ENCODE measurements at places on chromosomes 13 and 19. TPM values are rescaled to one million over a fixed set of nuclear protein-coding genes. Genes with fewer than 3 reads are reported as not detected.

GRCh38 chr13:75430436-75431209 is 51.3 kb downstream of the TBC1D4 start:
- DNase-seq, result no peak

GRCh38 chr13:76127922-76128321 is 491.8 kb downstream of the LMO7 start:
- no peak for DNase-seq

DNA sequence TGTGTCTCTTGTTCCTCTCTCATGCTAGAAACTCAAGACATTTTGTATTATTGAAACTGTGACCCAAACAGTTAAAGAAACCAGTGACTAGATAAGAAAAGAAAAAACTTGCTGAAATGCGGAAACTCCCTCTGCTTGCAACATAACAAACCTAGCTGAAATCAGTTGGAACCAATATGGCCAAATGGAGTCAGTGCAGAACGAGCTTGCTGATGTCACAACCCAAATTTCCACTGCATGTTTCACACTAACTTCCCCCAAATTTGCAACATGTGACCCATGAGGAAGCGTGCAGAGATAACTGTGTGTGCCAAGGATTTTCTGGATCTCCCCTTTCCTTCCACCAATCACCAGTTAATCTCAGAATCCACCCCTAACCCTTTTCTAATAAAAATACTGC is 208.0 kb downstream of the DLEU7 start:
- no peak for DNase-seq

GRCh38 chr19:13058951-13059660 is 43.6 kb downstream of the LYL1 start:
- DNase-seq, result no peak

GRCh38 chr13:94646904-94647303 is 45.2 kb downstream of the GPR180 start:
- DNase-seq, result no peak

Gene IGFL2
- total RNA-seq, result not detected

Gene CADM4
- 14.5 TPM for total RNA-seq
